ENCODE measurements at places on chromosomes 1 and 21.
A peak's percentile ranks its signal among the peaks of the same experiment; 100 is the strongest.

GRCh38 chr1:167973832-167974231 lies 37.0 kb upstream of the MPC2 start:
- DNase-seq = peak; percentile 25

- DNase-seq = peak; percentile 20
These were observed 385.0 kb upstream of the NFIA start for GRCh38 chr1:60697204-60697994.

DNA sequence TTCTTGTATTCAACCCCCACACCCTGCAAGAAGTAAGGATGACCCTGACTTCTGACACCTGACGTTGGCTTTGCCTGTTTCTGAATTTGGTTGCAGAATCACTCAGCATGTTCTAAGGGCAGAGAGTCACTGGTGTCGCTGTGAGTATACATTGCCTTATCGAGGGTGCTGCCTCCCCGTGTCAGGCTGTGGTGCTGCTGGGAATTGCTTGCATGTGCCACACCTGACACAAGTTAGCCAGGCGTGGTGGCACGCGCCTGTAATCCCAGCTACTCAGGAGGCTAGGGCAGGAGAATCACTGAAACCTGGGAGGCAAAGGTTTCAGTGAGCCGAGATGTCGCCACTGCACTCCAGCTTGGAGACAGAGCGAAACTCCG lies 45.9 kb downstream of the WDR4 start:
- no peak for DNase-seq

- DNase-seq = no peak
These were observed 10.2 kb upstream of the OR10J4 start for GRCh38 chr1:159421821-159422220.

DNA sequence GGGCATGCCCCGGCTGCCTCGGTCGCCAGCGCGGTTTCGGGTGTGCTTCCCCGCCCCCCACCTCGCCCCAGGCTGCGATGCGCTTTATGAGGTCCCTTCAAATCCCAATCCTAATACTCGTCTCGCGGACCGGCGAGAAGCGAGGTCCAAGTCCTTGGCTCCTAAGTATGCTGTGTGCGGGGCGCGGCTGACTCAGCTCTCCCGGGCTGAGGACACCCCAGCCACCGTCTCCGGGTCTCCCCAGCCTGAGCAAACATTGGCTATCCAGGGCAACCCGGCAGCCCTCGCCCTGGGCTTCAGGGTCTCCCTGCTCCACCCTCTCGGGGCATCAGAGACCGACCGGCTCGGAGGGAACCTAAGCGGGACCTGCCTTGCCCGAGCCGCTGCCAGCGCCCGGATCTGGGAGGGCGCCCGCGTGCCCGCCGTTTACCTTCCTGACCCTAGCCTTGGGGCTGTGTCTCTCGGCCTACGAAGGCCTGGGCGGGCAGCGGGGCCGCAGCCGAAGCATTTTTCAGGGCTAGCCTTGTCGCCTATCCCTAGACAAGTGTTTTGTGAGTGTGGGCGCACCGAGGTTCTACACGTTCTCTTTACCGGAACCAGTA lies 1.2 kb downstream of the ITPKB start:
- peak; percentile 42 for DNase-seq

DNA sequence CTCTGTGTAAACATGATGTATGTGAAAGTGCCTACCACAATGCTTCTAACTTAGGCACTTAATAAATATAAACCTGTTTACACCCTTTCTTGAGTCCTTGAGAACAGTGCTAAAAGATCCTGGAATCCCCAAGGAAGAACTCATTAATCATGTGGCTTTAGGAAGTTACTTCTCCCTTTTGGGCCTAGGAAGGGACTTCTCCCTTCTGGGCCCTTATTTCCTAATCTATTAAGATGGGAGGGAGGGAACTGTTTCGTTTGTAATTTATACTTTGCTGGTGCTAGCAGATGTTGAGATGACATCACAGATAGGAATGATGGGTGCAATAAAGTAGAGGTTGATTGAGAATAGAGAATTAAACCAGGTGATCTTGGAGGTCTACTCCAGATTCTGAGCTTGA lies 1.2 kb downstream of the BTF3L4 start:
- no peak for DNase-seq

DNA sequence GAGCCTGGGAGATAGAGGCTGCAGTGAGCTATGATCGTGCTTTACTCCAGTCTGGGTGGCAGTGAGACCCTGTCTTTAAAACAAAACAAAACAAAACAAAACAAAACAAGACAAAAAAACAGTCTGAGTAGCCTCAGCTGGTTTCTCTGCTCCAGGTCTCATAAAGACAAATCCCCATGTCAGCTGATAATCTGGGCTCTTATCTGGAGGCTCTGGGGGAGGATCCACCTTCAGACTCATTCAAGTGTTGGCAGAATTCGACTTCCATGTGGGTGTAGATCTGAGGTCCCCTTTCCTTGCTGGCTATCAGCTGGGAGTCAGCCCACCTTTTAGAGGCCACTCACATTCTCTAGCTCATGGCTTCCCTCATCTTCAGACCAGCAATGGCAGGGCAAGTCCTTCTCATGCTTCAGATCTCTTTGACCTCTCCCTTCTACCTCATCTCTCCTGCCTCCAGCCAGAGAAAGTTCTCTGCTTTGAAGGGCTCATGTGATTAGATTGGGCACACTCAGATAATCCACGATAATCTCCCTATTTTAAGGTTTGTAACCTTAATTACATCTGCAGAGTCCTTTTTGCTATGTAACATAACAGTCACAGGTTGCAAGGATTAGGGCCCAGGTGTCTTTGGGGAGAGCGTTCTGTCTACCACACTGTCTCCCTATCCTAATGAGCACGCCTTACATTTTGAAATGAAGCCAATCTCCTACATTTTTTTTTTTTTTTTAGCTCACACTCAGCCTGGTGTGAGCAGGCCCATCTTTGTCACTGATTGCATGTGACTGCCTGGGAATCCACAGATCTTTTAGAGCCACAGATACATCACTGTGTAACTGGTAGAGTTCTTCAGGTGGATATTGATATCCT lies 7.5 kb upstream of the PYCR2 start:
- no peak for DNase-seq

- DNase-seq = no peak
These were observed 490.5 kb upstream of the CHRM3 start for GRCh38 chr1:238895911-238896310.

- DNase-seq = peak; percentile 15
These were observed 250.9 kb upstream of the DAB1 start for GRCh38 chr1:57674801-57675200.

DNA sequence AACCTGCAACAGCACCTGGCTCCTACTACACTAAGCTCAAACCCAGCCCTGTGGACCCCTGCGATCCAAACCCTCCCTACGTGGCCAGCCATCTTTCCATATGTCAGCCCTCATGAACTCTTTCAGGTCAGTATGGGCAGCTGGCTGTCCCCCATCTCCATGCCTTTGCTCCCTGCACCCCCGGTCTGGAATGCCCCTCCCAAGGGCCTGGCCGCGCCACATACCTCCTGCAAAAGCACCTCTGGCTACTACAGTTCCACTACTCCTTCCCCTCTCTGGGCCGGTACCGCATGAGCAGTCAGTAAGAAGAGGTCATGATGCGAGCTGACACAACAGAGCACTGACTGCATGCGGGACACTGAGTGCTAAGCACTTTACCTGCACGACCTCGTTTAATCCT lies 10.0 kb upstream of the TAGLN2 start:
- DNase-seq = no peak

- peak; percentile 62 for DNase-seq
These were observed 16.4 kb upstream of the RAB29 start for GRCh38 chr1:205791568-205792180.

- DNase-seq = no peak
These were observed 7.0 kb downstream of the MAP3K6 start for GRCh38 chr1:27359822-27360158.

GRCh38 chr1:19625291-19625937 lies 18.7 kb upstream of the NBL1 start:
- DNase-seq = no peak

DNA sequence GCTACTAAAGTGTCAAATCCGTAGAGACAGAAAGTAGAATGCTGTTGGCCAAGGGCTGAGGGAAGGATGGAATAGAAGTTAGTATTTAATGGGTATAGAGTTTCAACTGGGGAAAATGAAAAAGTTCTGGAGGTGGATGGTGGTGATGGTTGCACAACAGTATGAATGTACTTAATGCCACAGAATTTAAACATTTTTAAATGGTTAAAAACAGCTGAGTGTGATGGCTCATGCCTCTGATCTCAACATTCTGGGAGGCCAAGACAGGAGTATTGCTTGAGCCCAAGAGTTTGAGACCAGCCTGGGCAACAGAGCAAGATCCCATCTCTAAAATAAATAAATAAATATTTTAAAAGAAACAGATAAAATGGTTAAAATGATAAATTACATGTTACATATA lies 44.5 kb downstream of the PIK3R3 start:
- peak; percentile 6 for DNase-seq

GRCh38 chr1:68538941-68539340 lies 42.1 kb upstream of the DEPDC1 start:
- no peak for DNase-seq

DNA sequence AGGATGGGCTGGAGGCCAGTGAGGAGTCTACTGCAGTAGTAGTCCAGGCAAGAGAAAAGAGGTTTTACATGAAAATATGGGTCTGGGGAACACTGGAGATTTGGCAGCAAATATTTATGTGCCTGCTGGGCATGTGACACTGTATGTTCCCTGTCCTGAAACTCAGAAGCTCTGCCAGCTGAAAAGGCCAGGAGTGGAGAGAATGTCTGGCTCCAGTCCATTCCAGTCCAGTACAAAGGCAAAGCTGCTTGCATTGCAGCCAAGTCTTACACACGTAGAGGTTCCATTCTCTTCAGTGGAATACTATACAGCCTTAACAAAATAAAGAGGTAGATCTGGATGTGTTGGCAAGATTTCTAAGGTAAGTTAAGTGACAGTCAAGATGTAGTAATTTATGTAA lies 7.5 kb upstream of the YBX1 start:
- DNase-seq = no peak

- DNase-seq = peak; percentile 96
These were observed 24.0 kb downstream of the TEX35 start for GRCh38 chr1:178536844-178537371.

- no peak for DNase-seq
These were observed 585.6 kb downstream of the PLPP3 start for GRCh38 chr1:55993646-55994318.

- DNase-seq = peak; percentile 48
These were observed 56.9 kb downstream of the KIF1B start for GRCh38 chr1:10267319-10267718.

DNA sequence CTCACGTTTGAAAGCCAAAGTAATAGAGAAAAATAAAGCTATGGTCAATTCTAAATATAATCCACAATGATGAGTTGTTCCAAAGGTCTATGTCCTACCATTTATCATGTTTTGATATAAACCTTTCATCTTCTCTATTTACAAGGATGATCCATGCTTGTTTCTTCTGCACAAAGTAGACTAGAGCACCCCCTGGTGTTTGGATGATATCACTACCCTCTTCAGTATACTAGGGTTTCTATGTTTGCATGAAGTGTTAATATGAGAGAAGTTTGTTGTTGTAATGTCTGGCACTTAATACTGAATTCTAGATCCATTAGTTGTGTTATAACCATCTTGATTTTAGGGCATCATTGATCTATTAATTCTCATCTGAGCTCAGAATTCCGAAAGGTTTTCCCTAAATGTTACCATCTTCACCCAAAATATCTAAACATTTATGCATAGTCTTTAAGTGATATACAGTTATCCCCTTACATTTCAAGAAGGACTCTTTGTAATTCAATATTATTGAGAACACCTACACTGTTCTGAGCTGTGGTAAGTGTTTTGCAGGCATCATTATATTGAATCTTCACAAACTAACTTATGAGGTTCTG lies 21.1 kb downstream of the CLDN8 start:
- peak; percentile 60 for DNase-seq

GRCh38 chr1:216457356-216457755 lies 34.1 kb upstream of the USH2A start:
- DNase-seq = no peak

DNA sequence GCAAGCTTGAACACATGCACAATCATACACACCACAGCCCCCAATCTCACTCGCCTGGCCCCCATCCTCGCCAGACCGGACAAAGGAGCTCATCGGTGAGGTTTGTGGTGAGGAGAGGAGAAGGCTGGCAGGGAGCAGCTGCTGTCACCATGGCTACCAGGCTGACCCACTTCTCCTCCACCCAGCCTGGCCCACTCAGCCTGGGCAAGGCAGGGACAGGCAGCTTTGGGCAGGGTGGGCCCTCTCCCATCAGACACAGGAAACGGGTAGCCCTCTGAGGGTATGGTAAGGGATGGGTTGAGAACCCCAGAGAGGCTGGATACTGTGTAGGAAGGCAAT lies 15.9 kb downstream of the RIMS3 start:
- DNase-seq = no peak

GRCh38 chr1:40898431-40898901 lies 36.3 kb upstream of the CITED4 start:
- peak; percentile 42 for DNase-seq

GRCh38 chr1:47782414-47783166 lies 214.6 kb downstream of the TRABD2B start:
- peak; percentile 2 for DNase-seq

GRCh38 chr1:26373281-26373680 lies 731 bp upstream of the ZNF683 start:
- no peak for DNase-seq

DNA sequence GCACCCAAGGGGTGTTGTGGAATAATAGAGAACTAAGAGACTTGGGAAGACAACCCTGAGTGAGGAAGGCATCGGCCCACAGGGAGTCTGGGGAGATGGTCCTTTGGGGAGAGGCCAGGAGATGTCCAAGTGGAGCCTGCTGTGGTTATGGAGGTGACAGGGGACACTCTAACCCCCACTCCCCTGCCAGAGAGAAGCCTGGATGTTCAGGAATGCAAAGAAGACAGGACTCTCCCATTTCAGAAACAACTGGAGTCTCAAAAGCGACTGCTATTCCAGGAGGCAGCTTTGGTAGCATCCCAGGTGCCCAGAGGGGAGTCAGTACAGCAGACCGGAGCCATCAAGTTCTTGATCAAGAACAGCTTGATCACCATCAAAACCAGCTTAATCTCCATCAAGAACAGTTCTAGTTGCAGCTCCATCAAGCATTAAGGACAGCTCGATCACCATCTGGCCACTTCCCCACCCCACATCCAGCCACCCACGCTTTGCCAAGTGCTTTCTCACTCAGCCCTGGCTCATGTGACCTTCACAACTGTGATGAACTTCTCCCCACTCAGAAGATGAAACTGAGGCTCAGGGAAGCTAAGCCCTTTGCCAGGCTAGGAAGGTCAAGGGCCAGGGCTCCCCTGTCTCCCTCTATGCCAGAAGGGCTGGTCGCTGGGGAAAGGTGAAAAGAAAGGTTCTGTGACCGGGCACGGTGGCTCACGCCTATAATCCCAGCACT lies 743 bp downstream of the CD52 start:
- DNase-seq = no peak

- DNase-seq = no peak
These were observed 1.1 kb upstream of the CFHR5 start for GRCh38 chr1:196976278-196976677.

- no peak for DNase-seq
These were observed 74.1 kb upstream of the DYNLT5 start for GRCh38 chr1:66678146-66678545.

GRCh38 chr1:109513110-109513710 lies 3.7 kb upstream of the AMIGO1 start:
- DNase-seq = no peak

- DNase-seq = no peak
These were observed 1671.9 kb downstream of the NCAM2 start for GRCh38 chr21:22670148-22670547.

All from fibroblast of pulmonary artery (primary cell).